Activated CD4-positive, alpha-beta T cell treated with anti-CD3 and anti-CD28 coated beads, Interleukin-2, amount 50 U/mL, for 4 hours (primary cell): ENCODE measurements at places on chromosomes 12 and 14.

DNA sequence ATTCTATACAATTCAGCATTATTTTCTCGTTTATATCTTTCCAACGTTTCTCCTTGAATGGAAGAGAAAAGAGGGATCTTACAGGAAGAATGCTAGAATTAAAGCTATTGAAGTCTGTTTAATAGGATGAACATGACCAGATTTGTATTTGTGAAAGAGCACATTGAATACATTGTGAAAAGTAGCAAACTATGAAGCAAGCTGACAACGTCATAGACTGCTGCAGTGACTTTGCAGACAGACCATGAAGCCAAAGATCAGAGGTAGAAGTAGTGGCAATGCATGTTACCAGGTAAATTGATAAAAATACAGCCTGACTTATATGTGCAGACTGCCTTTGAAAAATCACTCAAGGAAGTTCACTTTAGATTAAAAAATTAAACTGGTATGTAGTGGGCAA is 146.1 kb downstream of the RASSF9 start:
- DNase-seq: no peak

DNA sequence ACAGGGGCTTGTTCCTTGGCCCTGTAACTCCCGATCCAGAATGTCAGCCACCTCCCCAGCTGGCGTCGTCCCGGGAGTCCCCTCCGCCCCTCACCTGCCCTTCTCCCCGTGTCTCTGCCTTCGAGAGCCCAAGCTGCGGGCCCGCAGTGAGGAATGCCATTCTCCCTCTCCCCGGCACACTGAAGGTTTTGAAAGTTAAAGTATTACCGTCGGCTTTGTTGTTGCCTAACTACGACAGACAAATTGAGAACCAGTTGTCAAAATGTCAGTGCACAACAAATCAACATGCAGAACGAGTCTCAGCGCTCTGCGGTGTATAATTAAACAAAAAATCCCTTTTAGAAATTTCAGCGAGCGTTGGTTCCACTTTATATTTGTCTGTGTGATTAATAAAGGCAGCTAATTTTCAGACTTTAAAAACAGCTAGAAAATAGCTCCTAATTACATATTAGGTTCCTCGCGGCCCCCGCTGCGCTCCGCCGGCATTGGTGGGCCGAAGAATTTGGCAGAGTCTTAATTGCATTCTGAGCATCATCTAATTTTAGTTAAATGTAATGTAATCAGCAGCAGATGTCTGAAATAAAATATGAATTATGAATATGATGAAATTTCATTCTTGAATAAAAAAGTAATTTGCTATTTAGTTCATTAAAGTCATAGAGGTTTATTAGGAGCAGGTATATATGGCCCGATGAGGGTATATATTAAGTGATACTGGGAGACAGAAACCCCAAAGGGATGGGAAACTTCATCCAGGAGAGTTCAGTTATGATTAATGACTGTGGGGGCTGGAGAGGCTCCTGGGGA is 40.3 kb downstream of the MVK start:
- no peak for DNase-seq

DNA sequence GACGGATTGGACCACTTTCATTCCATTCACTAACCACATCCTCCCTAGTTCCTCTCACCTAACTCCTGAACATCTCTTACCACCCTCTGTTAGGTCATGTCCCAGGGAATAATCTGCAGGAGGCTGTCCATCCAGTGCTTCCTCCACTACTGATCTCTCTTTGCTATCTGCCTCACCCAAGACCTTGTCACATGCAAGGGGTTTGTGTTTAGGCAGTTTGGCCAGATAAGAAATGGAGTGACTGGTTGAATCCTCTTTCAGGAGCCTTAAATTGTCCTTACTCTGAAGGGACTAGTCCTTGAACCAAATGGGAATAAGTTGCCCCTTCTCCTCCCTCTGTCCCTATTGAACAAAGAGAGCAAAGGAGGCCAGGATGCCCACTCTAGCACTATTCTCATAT is 249.2 kb upstream of the BTG1 start:
- DNase-seq: no peak

- peak; percentile 51 for DNase-seq
Measured at GRCh38 chr14:70807898-70808415, 1.4 kb downstream of the MAP3K9 start.

GRCh38 chr12:105721891-105722290 is 391.4 kb downstream of the C12orf75 start:
- DNase-seq: no peak

DNA sequence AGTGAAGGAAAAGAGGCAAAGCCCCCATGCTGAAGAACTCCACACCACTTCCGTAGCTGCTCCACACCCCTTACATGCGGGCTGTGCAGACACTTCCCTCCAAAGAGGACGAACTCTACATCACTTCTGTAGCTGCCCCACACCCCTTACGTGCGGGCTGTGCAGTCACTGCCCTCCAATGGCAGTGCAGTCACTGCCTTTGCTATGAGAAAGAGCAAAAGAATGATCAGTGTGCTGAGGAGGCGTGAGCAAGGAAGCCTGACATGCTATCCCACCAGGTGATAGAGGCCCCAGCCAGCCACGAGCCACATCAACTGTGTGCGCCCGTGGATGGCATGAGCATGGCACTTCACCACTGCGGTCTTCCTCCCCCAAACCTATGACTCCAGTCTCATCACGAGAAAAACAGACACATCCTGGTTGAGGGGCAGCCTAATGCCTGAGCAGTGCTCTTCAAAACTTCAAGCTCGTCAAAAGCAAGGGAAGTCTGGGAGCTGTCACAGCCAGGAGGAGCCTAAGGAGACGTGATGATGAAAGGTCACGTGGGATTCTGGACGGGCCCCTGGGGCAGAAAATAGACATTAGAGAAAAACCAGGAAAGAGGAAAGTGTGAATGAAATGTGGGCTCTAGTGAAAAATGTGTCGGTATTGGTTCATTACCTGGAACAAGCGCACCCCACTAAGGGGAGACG is 60.8 kb upstream of the C14orf180 start:
- DNase-seq: no peak

GRCh38 chr12:64740646-64741045 is 18.6 kb downstream of the GNS start:
- DNase-seq: no peak

DNA sequence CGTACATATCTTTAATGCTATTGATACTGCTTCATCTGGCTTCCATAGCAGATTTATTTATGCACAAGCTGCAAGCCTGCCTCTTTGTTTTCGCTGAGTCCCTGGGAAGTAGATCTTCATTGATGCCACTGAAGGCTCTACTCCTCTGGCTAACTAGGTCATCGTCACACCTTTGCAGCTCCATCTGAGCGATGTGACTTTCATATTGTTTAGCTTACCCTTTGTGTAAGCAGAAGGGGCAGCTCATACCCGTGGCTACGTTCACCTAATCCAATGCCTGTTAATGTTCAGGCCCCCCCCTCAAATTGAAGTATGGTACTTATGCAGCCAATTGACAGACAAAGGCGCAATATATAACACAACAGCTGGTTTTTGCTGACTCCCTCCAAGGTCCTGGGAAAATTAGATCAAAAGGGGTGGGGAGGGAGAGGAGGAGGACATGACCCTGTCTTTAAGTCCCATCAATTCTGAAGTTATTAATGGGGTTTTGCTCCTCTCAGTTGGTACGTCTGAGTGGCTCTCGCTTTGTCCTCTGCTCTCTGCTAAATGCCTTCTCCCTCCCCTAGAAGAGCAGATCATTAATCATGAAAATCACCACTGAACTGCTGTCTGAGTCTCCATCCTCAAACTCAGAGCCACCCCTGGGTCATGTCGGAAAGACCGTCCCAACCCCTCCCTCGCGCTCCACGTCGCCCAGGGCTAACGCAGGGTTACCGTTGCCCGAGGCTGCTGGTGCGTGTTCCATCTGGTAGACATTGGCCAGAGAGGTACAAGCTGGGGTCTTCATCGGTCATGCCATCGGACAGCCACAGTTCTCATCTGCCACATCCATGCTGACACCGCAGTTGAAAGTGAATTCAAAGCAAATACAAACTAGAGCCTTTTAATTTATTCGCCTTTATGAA is 128.8 kb downstream of the ADGRD1 start:
- no peak for DNase-seq

- peak; percentile 39 for DNase-seq
Measured at GRCh38 chr14:89365061-89365801, 51.8 kb downstream of the FOXN3 start.

- DNase-seq: no peak
Measured at GRCh38 chr12:115370650-115371049, 686.7 kb upstream of the TBX3 start.

- DNase-seq: no peak
Measured at GRCh38 chr14:105549481-105549880, 23.1 kb downstream of the TMEM121 start.

GRCh38 chr14:90585106-90585505 is 188.3 kb downstream of the CALM1 start:
- no peak for DNase-seq

GRCh38 chr12:66740732-66741131 is 61.9 kb upstream of the GRIP1 start:
- no peak for DNase-seq

DNA sequence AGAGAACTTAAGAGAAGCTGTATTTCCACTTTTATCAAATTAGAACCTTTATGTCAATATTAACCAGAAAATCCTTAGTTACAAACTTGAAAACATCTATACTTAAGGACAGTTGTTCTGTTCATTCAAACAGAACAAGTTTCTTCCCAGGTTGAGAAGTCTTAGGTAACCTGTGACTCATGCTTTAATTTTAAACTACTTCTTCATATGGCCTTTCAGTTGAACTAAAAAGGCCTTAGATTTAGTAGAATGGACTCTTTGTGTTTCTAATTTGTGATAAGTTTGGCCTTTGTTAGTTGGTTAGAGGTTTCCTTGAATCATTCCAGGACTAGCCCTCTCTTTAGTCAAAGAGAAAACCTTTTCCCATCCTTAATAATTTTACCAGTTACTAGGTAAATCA is 274.2 kb downstream of the FUT8 start:
- no peak for DNase-seq

DNA sequence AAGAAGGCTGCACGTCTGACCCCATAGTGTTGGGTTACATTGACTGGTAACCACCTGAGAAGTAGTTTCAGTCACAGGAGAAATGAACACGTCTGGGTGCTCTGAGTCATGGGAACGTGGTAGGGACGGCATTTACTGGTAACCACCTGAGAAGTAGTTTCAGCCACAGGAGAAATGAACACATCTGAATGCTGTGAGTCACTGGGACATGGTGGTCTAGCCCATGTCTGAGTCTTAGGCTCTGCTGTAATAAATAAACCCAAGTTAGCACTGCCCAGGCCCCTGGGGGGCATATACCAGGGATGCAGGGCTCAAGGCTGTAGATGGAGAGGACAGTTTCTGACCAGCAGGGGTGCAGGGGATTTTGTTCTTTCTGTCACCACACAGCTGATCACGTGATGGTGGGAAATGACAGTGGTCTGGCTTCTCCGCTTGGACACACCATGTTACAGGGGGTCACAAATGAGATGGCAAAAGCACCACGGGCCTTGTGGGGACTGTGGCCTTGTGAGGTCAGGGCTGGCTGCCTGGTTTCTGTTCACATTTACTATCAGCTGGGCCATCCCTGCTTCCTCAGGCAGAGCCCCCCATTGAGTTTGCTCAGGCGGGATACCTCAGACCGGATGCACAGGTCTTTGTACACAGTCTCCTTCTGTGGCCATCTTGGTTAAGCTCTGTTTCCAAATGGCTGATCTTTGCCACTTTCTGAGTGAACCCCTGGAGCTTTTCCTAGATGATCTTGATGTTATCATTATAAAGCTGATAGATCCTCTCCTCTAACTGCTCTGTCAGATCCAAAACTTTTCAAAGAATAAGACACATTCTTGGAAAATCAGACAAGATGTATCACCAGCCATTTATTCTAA is 9.8 kb upstream of the C12orf42 start:
- DNase-seq: no peak

DNA sequence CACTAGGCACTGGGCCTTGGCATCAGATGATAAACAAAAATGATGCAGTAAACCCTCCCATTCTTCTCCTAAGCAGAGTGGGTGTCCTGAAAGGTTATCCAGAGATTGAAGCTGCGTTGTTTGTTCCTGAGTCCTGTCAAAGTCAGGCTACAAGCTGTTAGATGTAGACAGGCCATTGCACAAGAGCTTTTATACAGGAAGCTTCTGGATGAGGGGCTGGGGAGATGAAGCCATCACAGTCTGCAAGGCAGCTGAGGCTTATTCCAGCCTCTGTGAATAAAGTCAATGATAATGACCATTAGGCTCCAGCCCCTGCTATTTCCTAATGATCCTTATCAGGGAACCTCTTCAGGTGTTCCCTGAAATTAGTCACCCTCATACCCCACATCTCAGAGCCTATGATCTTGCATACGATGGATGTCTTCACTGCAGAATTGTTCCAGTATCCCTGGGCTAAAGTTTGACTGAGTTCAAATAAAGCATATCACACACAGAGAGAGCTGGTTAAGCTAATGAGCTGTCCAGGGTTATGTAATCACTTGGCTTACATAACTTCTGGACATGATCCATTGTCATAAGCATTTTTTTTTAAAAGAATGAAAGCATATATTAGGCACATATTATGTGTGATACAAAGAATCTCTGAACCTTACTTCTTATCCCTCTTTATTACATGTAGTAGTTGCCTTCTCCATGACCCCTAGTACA is 337.1 kb upstream of the OR4E1 start:
- DNase-seq: no peak

DNA sequence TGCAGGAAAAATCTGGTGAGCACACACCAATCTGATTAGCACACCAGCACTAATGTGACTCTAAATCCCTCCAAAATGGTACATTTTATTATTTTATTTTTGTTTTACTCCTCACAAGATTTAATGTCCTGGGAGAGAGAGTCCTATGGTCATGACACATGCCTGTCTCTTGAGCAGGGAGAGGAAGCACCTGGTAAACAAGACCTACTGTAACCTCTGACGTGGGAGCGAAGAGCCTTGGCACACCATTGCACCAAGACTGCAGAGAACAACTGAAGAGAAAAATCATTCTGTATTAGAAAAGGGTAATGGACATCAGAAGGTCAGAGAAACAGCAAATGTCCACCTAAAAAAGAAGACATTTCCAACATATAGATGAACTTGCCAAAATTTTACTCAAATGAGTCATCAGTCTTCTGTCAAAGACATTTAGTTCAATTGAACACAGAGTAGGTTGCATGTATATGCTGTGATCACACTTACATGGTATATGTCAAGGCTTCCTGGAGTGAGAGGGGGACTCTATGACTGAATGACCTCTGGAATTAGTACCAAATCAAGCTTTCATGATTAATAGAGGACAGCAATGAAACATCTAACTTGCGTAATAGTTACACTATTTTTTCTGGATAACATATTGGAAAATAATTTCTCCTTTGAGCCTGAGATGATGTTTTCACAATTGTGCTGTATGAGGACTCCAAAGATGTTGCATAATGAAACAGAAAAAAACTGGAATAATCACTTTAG is 186.9 kb upstream of the FLRT2 start:
- DNase-seq: no peak

DNA sequence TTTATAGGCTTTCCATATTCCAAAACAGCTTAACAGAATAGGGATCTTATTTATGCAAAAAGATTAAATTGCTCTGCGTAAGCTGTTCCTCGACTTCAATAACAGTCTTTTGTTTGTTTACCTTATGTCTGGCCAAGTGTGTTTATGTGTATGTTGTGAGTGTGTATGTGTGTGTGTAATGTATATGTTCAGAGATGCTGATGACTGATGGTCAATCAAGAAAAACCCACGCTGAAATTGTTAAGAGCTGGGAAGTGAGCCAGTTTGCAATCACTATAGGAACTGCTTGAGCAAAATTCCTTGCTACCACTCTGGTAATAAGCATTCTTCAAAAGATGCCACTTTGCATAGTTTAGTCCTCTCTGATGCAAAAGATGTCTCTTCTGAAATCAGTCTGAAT is 59.6 kb downstream of the PRKD1 start:
- DNase-seq: no peak

GRCh38 chr12:120366845-120367232 is 2.1 kb downstream of the MSI1 start:
- DNase-seq: no peak
